NCI-H146 (cell line): ENCODE measurements at places on chromosomes 3 and 15.

GRCh38 chr15:66023311-66023972 lies 154.2 kb downstream of the RAB11A start:
- DNase-seq = peak; percentile 79

- no peak for DNase-seq
Measured at GRCh38 chr3:25229586-25229985, 198.5 kb upstream of the RARB start.

GRCh38 chr3:98151241-98151640 lies 4.0 kb downstream of the OR5H14 start:
- DNase-seq = no peak

DNA sequence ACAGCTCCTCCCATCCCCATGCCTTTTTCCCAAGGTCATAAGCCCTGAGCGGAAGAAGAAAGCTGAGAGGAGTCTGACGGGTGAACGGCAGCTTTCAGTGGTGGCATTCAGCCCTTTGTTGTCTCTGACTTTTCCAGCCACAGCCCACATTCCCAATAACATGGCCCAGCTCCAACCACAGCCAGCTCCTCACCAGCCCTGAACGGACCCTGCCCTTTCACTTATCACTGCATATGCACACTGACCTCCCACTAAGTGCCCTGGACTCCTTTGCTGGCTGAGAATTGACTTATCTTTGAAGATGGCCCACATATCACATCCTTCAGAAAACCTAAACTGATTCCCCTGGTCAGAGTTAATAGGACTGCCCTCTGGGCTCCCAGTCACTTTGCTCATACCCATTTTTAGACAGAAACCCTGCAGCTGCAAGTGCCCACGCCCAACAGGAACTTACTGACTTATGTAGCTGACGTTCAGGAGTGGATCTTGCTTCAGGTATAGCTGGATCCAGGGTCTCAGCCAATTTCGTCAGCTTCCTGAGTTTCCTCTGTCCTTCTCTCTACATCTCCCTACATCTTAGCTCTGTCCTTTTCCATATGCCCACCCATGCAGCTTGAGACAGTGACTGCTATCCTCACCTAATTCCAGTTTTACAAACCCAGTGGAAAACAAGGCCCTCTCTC lies 348.5 kb upstream of the PROK2 start:
- no peak for DNase-seq

- no peak for DNase-seq
Measured at GRCh38 chr3:119726909-119727308, 24.1 kb downstream of the CFAP91 start.

- DNase-seq = no peak
Measured at GRCh38 chr15:63908991-63909390, 75.2 kb upstream of the HERC1 start.

- DNase-seq = no peak
Measured at GRCh38 chr15:70238917-70239316, 141.2 kb upstream of the TLE3 start.

GRCh38 chr3:132343018-132343612 lies 25.9 kb downstream of the ACP3 start:
- DNase-seq = peak; percentile 68

DNA sequence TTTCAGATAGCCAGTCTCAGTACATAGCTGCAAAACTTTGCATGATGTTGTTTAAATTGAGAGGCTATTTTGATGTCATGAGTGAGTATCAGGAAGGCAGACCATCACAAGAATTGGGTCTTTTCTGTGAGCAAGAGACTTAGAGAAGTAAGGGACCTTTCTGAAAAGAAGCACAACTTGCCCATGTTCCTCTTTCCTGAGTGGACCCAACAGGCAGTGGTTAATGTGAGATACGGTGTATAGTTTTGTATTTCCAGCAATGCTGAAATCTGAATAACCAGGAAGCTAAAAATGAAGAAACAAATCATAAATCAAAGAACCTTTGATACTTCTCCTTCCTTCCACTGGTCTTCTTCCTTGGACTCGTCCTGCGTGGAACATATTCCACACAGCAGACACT lies 25.1 kb downstream of the MCTP2 start:
- no peak for DNase-seq

GRCh38 chr3:47581835-47582234 lies 3.2 kb upstream of the CSPG5 start:
- no peak for DNase-seq

- DNase-seq = no peak
Measured at GRCh38 chr3:159886050-159886449, 102.6 kb upstream of the IL12A start.

DNA sequence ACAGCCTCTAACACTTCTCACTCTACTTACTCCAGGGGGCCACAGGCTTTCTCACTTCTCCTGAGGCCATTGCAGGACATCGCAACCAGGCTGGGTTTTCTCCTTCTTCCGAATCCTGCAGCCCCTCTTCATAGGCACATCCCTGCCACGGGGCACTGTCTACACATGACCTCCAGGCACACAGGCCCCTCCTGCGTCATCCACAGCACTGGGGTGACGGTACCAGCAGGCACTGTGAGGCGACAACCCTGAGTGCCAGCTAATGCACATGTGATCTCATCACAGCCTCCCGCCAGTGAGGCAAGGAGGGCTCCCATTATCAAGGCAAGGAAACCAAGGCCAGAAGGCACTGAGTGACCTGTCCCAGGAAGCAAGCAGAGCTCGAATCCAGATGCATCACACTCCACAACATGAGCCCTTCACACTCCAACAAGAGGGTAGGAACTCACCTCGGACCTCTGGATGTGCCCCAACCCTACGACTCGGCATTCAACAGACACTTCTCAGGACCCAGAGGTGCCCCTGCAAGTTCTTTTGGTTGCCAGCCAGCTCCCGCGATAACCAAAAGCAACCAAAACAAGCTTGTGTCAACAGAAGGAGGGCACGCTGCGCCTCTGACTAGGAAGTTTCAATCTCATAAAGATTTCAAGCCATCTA lies 16.7 kb downstream of the FAM174B start:
- no peak for DNase-seq

DNA sequence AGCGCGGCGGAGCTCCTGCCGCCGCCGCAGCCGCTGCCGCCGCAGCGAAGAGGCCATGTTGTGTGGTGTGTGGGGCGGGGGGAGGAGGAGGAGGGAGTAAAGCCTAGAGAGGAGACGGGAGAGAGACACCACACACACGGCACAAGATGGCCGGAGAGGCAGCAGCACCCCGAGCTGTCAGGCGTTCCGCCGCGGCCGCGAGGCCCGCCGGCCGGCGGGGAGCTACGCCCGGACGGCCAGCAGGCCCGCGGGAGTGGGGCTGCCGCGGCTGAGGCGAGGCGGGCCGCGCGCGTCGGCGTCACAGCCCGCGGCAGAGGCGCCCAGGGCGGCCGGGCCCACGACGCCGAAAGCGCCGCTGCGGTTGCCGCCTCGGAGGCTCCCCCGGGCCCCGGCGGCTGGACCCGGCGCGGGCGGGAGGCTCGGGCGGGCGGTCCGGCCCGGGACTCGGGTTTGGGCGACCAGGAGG lies 17.4 kb upstream of the CHD2 start:
- DNase-seq = no peak

DNA sequence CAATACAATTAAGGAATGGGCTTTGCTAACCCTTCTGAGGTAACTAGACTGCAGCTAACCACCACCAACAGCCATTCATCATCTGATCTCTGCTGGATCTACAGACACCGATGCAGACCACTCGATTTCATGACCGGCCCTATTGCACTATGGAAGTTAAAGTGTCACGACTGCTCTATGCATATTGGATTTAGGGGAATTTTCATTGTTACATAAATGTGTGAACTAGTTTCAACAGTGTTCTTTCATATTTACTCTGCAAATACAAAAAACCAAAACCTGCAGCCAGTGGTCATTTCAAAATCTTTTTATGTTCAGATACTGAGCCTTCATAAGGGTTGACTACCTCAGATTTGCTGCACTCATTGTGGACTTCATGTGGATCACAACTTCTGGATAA lies 14.5 kb downstream of the CDV3 start:
- no peak for DNase-seq

DNA sequence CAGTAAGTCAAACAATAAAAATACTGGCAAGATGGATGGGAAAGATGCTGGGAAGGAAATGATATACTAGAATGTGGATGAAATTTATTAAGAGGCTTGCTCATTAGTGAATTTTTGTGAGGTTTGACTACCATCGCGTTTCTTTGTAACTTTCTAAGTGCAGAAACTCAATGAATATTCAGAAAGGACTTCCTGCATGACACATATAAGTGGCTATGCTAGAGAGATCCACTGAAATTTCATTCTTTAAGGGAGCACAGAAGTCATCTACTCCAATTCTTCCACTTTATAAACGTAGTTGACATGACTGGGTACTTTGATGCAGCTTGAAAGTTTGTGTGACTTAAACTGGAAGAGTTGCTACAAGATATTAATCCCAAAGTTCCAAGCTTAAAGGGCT lies 88.0 kb downstream of the SHQ1 start:
- DNase-seq = no peak

- no peak for DNase-seq
Measured at GRCh38 chr3:112687616-112688015, 46.7 kb upstream of the CCDC80 start.

- DNase-seq = no peak
Measured at GRCh38 chr15:94887391-94887790, 656.0 kb downstream of the MCTP2 start.

- no peak for DNase-seq
Measured at GRCh38 chr15:48703544-48703943, 58.0 kb upstream of the FBN1 start.

DNA sequence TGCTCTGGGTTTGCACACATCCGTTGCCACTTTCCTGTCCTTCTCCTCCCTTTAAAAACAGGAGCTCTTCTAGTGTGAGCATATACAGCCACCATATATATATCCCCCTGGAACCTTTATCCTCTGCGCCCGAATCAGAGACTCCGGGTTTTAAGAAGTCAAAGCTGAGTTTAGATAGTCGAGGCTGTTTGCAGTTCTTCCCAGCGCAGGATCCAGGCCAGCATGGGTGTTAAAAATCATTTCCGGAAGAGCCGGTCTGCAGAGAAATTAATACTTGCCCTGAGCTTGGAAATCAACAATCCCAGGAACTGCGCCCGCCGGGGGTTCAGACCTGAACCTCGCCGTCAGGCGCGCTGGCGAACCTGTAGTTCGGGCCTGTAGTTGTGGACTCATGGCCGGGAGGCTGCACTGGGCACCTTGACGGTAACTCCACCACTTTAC lies 2.3 kb downstream of the SHOX2 start:
- DNase-seq = no peak

GRCh38 chr3:136642711-136643110 lies 109.5 kb downstream of the STAG1 start:
- no peak for DNase-seq

- DNase-seq = no peak
Measured at GRCh38 chr3:40800343-40800742, 275.6 kb downstream of the ZNF621 start.

- no peak for DNase-seq
Measured at GRCh38 chr3:50708620-50709019, 33.9 kb downstream of the DOCK3 start.

GRCh38 chr15:73081321-73081958 lies 29.2 kb downstream of the NEO1 start:
- DNase-seq = peak; percentile 19

DNA sequence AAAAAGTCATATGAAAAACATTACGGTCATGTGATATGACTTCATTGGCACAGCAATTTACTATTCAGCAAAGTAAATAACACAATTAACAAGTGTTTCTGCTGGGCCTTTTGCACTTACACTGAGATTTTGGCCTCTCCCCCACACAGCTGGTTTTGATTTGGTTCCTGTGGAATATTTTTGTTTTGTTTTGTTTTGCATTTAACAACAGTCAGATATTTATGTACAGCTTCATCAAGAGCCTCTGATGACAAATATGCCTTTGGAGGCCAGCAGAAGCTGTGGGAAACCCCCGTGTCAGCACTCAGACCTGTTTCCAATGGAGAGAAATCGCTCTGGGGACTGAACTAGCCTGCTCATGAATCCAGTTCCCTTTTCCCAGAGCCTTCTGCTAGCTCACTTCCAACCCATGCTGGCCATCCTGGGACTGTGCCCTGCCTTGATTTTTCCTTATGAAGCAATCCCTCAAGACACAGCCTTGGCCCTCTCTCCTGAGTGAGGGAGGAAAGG lies 161.9 kb downstream of the ATG7 start:
- DNase-seq = no peak

DNA sequence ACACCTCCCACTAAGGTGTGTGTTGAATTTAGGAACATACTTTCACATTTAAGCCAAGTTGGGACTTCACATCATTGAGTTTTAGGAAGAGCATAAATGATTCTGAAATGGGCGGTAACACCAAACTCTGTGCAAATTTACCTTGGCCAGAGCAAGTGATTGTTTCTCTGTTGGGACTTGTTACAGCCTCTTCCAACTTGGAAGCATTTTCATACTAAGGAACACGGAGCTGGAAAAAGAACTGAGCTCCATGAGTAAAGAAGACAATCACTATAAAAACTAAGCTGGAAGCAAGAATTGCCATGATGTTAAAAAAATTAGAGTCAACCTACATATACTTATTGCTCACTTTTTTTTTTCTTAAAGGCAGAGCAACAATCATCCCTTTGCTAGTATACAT lies 371.3 kb downstream of the ERC2 start:
- DNase-seq = no peak

DNA sequence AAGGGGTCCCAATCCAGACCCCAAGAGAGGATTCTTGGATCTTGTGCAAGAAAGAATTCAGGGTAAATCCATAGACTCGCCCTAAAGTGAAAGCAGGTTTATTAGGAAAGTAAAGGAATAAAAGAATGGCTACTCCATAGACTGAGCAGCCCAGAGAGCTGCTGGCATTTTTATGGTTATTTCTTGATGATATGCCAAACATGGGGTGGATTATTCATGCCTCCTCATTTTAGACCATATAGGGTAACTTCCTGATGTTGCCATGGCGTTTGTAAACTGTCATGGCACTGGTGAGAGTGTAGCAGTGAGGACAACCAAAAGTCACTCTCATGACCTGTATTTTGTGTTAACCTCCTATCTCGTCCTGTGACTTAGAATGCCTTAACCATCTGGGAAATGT lies 142.2 kb downstream of the DOCK3 start:
- no peak for DNase-seq

- no peak for DNase-seq
Measured at GRCh38 chr15:88979674-88980073, 66.5 kb upstream of the MFGE8 start.

GRCh38 chr3:18223571-18223970 lies 201.6 kb downstream of the SATB1 start:
- DNase-seq = no peak

GRCh38 chr15:59317211-59317610 lies 55.5 kb downstream of the MYO1E start:
- DNase-seq = no peak

GRCh38 chr3:157347577-157348303 lies 88.9 kb upstream of the PTX3 start:
- DNase-seq = no peak

DNA sequence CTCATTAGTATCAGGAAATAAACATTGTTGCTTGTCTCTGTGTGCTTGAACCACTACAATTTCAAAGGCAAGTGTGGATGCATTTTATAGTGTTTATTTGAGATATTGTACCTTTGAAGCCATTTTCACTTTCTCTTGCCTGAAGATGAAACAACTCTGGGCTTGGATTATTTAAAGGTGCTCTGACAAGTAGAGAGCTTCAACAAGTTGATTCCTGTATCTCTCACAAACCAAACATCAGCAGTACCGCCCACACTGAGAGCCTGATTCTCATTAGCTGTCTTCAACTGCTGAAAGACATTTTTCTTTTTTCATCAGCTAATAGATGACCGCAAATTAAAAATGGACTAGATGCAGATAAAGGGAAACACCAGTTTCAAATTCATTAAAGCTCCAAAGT lies 806 bp upstream of the CERS3 start:
- DNase-seq = no peak
